AG09309 (cell line): ENCODE measurements at places on chromosomes 2 and 18.
A peak's percentile ranks its signal among the peaks of the same experiment; 100 is the strongest.

DNA sequence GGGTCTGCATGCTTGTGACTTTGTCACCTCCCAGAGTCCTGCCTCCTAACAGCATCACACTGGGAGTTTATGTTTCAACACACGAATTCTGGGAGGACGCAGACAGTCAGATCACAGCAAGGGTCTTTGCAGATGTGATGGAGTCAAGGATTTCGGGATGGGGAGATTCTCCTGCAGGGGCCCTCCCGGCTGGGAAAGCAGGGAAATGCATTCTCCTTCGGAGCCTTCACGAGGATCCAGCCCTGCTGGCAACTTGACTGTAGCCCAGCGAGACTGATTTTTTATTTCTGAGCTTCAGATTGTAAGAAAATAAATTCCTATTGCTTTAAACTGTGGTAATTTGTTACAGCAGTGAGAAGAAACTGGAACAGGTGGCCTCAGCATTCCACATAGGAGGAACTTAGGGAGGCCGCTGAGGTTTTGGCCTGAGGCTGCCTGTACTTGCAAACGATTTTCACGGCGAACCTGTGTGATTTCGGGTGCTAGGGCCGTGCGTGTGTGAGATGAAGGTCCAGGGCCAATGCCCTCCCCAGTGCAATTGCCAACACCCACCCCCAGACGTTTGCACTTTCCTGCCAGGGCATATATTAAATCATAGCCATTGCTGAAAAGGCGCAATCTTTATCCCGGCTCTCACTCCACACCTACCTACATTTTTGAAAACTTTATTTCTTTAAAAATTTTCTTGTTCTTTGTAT, 79.8 kb downstream of the ASB1 start:
- no peak for DNase-seq

- DNase-seq = no peak
Observed at GRCh38 chr2:234753701-234754100, 198.1 kb upstream of the SH3BP4 start.

DNA sequence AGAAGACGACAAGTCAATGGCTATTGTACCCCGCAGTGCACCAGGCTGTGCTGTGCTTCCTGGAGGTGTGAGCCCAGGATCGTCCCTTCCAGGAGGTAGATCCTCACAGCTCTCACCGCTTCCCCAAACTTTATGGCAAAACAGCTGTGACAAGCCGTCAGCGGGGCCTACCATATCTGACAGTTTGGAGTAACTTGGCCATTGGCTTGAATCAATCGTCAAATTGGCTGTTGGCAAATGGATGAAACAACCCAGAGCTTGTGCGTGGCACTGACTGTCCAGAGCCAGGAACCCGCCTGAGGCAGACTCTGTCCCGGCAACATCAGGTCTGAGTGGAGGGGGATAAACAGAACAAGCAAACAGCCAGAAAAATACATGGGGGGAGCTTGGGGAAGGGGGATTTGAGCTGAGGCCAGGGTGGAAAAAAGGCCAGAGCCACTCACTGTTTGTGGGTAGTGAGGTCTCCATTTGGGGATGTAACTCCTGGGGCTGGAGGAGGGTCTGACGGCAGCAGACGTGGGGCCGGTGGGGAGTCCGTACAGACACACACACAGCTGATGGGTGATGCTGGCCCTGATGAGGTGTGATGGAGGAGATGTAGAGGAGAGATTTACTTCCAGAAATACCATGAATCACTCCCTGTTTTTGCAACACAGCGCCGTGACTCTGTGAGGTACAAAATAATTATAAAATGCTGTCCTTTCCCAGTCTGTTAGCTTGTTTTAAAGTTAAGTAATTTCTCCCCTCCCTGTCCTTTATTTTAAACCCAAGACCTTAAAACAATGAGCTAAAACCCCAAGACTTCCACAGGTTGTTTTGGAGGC, 174.8 kb downstream of the TWIST2 start:
- DNase-seq = no peak

GRCh38 chr2:100424277-100424875, 6.9 kb upstream of the CHST10 start:
- no peak for DNase-seq

DNA sequence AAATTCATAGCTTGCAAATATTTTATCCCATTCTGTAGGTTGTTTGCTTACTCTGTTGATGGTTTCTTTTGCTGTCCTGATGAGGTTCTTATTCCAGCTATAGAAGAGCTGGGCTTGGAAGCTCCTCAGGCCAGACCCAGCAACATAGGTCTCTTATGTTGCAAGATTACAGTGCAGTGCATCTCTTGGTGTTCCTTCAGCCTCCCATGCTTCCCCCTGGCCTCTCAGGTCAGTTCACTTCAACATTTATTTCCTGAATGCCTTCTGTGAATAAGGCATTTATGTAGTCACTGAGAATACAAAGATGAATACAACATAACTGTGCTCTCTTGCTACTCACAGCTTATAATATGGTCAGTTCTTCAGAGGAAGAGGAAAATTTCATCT, 179.0 kb upstream of the SLC39A10 start:
- no peak for DNase-seq

GRCh38 chr18:72161691-72162090, 382.5 kb downstream of the CBLN2 start:
- no peak for DNase-seq

DNA sequence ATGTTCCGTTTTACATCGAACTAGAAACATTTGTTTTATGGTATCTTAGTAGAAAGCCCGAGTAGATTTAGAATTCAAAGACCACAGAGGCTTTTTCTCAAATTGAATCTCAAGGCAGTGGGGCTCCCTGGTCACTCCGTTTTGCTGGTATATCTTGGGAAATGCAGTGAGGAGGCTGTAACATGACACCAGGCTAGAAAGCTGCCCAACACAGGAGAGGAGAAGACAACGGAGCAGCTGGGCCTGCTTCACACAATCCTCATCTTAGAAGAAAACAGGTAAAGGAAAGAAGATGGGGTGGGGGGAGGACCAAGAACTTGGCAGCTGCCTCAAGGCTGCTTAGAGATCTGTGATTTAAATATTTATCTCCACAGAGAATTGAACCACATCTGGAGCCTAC, 38.3 kb upstream of the EPB41L3 start:
- DNase-seq = peak; percentile 5

DNA sequence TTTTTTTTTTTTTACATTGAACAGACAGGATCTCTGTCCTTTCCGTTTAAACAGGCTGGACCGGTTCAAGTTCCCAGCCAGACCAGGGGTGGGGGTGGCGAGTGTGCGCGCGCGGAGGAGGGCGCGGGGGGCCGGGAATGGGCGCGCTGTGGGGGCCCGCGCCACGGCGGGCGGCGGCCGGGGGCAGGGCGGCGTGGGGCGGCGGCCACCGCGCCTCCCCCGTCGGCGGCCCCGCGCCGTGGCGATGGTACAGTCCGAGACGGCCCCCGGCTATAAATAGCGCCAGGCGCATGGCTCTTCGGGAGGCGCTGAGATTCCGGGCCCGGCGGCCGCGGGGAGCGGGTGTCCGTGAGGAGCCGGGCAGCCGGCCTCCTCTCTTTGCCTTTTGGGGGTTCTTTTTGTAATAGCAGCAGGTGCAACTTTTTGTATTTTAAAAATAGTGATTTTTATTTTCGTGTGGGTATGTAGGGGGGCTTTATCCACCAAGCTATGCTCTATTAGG, 430 bp upstream of the CELF4 start:
- DNase-seq = no peak

DNA sequence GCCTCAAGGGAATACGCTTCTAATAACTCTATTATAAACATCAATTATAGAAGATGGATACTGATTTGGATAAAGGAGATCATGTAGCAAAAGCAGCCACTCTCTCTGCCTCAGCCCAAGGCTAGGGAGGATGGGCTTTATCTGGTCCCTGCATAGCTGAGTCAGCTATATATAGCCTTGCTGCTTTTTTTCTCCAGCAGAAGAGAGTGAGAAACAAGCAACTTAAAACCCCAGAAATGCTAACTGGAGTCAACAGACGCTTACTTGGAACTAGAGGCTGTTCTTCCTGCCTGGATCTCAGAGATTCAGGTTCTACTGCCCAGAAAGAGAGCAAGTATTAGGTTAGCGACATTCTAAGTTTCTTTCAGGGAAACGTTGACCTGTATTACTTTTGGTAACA, 426.7 kb upstream of the KLHL29 start:
- DNase-seq = no peak

- DNase-seq = no peak
Observed at GRCh38 chr2:86274918-86275275, 62.5 kb downstream of the REEP1 start.

DNA sequence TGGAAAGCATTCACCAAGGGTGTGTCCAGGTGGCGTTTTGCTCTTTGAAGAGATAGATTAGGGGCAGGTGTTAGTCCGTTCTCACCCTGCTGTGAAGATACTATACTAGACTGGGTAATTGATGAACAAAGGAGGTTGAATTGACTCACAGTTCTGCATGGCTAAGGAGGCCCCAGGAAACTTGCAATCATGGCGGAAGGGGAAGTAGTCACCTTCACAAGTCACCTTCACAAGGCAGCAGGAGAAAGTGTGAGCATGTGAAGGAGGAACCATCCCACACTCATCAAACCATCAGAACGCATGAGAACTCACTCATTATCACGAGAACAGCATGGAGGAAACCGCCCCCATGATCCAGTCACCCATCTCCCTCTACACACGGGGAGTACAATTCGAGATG, 135.7 kb upstream of the NFATC1 start:
- no peak for DNase-seq

GRCh38 chr2:235030936-235031335, 79.1 kb downstream of the SH3BP4 start:
- DNase-seq = no peak

GRCh38 chr18:32920796-32921787, 148.3 kb upstream of the KLHL14 start:
- peak; percentile 85 for DNase-seq

- DNase-seq = no peak
Observed at GRCh38 chr2:84905181-84906107, at the start of gene TMSB10. Gene TMSB10 (plus strand): TSS chr2:84905656.

GRCh38 chr2:215644233-215644897, 208.5 kb upstream of the FN1 start:
- no peak for DNase-seq

DNA sequence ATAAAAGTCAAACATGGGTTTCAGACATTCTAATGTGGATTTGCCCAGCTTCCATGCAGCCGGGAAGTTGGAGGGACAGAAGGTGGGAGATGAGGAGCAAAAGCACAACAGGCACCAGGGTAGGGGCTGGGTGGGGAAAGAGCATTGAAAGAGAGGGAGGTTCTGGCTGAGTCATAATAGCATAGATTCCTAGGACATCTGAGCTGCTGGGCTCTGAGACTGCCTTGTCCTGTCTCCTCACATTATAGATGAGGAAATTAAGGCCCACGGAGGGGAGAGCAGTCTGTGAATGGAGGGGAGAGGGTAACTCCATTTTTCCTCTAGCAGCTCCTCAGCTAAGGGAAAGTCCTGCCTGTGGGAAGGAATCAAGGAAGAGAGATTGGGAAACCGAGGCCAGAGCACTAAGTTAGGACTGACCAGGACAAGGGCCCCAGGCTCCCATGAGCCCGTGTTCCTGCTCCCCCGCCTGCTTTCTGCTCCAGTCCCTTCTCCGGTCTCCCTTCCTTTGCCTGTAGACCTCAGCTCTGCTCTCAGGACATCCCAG, 26.2 kb downstream of the SH2D6 start:
- no peak for DNase-seq

GRCh38 chr2:219448099-219448775, 13.6 kb downstream of the SPEG start:
- no peak for DNase-seq

DNA sequence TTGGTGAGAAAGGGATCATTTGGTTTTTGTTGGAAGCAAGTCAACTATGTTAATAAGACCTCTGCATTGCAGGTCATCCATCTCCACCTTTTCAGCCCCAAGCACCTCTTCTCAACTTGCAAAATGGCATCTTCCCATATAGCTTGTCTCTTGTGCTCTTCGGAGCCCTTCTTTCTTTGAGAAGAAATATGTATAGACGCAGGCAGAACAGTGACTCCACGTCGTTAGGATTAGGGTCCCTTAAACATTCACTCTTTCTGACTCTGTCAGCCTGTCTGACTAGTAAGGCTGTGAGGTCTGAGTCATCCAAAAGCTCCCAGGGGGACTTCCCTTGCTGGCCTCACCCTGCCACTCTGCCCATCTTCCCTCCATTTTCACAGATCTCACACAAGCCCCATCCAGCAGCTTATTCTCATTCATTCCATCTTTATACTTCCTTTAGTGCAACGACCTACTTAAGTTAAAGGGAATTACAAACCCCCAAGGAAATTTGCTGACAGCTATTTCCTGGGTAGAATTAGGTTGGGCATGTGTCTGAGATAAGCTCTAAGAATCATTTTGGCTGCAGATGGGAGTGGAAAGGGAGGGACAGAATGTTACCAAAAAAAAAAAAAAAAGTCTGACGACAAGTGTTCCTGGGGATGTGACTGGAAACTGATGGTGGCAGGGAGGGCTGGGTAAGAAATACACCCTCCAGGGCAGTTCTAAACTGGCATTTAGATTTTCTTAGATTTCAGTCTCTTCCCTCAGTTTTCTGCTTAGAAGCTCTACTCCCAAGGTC, 37.7 kb upstream of the MEX3C start:
- no peak for DNase-seq

- no peak for DNase-seq
Observed at GRCh38 chr2:27664154-27664574, 475 bp downstream of the SLC4A1AP start.

DNA sequence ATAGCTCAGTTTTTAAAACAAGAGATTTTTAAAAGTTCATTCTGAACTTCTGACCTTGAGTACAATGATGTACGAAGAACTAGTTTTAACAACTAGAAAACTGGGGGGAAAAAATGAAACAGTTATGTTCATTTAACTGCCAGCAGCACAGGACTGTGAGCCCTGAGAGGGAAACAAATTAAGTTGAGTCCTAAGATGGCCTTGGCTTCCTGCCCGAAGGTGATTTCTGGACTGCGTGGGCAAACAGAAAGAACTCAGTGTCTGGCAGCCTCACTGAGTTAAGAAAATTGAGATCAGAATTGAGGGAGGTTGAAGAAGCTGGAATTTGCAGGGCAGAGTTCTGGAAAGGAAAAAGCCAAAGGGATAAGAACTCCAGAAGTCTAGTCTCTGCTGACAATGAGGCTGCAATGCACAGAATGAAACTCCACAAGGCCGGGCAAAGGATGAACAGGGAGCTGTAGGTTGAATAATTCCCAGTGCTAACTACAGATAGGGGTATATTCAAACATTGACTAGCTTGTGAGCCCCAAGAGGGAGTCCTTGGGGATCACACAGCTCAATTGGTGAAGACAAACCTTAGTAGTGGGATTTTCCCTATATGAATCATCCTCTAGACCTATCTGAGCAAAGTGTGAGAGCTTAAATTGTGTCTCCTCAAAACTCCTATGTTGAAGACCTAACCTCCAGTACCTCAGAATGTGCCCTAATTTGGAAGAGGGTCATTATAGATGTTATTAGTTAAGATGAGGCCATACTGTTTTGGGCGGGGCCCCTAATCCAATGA, 13.1 kb upstream of the CRACDL start:
- no peak for DNase-seq

DNA sequence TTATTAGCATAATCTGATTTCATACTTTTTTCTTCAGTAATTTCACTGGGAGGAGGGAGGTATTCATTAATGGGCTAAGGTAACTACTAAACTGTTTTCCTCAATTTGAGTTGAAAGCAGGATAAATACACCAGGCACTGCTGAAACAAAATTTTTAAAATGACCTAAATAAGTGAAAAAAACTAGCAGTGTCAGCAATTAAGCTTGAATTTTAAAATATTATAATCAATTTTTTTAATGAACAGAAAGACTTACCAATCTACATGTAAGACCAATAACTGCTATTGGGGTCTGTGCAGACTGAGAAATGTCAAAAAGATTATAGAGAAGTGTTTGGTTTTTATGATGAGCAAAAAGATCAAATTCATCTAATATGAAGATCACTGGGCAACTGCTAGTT, 68.4 kb downstream of the ORC4 start:
- no peak for DNase-seq
